ENCODE measurements at places on chromosomes 2 and 18.

GRCh38 chr18:59613903-59614302 is 83.3 kb downstream of the CCBE1 start:
- DNase-seq: no peak

- DNase-seq: no peak
These were observed 1611.5 kb upstream of the TMEFF2 start for GRCh38 chr2:193806088-193806774.

GRCh38 chr2:16461672-16462071 is 204.0 kb downstream of the CYRIA start:
- DNase-seq: no peak

DNA sequence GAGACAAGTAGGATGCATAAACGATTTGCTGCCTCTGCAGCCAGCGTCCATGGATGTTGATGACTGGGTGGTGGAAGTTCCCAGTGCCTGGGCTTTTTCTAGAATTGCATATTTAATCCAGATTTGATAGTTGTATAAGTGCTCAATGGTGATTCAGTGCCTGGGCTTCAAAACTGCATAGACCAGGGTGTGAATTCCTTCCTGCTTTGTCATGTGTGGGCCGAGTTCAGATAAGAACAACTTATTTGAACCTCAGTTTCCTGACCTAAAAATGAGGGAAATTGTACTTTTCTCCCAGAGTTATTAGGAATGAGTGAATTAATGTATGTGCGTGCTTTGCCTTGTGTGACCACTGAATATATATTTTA is 154.6 kb downstream of the WDSUB1 start:
- no peak for DNase-seq

GRCh38 chr18:75214766-75215510 is 4.3 kb downstream of the TSHZ1 start:
- no peak for DNase-seq

GRCh38 chr18:10090668-10091067 is 176.9 kb downstream of the VAPA start:
- no peak for DNase-seq

DNA sequence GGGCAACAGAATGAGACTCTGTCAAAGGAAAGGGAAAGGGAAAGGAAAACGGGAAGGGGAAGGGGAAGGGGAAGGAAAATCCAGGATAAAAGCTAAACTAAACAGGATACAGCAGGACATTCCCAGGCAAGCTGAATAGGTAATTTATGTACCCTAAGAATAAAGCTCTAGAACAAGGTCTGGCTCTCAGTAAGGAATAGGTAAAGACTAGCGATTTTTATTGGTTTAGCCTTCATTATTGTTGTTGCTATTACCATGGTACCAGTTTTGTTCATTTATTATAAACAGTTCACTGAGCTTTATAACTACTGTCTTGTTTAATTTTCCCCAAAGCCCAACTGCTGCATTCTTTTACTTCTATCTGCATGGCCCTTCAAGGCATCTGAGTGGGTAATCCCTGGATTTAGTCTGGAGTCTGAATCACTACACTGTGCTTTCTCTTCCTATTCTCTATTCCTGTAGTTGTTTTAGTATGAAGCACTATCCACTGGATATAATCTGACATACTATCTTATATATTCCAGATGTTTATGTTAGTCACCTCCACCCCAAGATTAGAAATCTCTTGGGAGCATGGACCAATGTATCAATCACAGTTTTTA is 127.1 kb upstream of the TANK start:
- no peak for DNase-seq

- no peak for DNase-seq
These were observed 140.1 kb upstream of the HAAO start for GRCh38 chr2:42932271-42933151.

DNA sequence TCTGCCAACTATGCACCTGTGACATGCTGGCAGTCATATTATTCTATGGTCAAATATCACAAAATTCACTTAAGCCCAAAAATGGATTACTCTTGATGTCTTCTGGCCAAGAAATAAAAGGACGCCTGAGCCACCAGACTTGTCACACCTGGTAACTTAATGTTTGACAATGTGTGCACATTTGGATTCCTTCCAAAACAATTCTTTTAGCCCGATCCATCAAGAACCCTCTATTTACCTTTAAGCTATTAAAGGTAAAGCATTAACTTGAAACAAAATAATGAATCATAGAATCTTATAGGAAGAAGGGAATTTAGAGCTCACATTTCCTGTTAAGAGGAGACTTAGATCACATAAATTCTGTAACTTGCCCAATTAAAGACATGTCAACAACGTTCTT is 46.5 kb upstream of the NFU1 start:
- no peak for DNase-seq

GRCh38 chr2:66478731-66479316 is 43.9 kb downstream of the MEIS1 start:
- no peak for DNase-seq

- no peak for DNase-seq
These were observed 80.5 kb downstream of the CDH19 start for GRCh38 chr18:66523219-66523991.

DNA sequence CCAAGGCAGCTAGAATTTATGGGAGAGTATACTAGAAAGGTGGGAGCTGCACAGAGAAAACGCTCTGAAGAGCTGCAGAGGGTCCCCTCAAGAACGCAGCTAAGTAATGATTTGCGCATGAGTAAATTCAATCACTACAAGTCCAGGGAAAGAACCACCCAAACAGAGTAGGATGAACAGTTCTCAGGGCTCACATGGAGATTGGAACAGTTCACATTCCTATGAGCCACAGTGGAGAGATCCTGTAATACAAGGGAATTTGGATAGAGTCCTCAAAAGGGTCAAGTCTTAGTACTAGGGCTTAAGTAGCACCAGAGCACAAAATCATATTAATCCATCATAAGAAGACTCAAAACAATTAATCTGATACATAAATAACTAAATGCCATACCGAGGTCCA is 12.7 kb downstream of the OLA1 start:
- no peak for DNase-seq

DNA sequence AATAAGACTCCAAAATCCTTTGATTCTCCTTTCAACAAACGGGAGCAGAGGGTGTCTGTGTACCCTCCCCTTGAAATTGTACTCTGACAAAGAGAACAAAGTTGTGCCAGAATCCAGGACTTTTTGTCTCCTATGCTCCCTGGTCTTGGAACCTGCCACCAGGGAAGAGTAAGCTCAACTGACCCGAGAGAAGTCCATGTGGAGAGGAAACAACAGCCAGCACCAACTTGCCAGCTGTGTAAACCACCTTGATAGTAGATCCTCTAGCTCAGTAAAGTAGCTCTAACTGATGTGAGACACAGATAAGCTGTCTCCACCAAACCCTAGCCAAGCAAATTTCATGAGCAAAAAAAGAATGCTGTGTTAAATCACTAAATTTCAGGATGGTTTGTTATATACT is 46.9 kb downstream of the LNPK start:
- no peak for DNase-seq
